Esophagus muscularis mucosa (tissue), 4 donors: ENCODE measurements at places on chromosomes 3 and 15. TPM values are rescaled to one million over a fixed set of nuclear protein-coding genes. Genes with fewer than 3 reads are reported as not detected.

- DNase-seq, result no peak
These were observed 220.1 kb upstream of the PRICKLE2 start for GRCh38 chr3:64445109-64445943.

DNA sequence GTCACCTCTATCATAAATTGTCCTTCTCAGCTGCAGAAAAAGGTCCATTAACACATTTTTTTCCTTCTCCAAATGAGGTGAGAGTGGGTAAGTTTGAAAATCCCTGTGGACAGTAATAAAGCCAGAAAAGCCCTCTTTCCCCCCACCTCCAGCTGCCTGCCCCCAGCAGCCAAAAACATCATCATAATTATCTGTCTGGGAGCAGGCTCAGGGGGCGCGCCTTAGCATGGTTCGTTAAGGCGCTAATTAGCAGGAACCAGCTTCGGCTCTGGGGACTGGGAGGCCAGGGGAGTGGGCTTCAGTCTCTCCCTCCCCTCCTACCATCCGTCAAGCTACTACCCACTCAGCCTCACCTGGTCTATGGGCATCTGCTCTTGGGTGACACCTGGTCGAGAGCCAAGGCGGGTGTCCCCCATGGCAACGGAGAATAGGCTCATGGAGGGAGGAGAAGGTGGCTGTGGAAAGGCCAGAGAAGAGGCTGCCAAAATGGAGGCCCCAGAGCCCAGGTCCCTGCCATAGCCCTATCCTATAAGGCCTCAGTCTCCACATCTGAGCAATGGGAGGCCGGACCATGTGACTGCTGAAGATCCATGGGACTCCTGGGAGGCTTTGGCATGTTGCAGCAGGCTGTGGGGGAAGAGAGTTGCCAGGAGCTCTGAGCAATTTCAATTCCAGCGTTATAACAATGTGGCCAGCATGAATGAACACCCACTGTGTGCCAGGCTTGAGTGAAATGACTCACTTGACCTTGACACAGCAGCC, 140.1 kb upstream of the LINGO1 start:
- DNase-seq, result no peak

- no peak for DNase-seq
These were observed 1195.9 kb downstream of the ROBO2 start for GRCh38 chr3:78235841-78236240.

DNA sequence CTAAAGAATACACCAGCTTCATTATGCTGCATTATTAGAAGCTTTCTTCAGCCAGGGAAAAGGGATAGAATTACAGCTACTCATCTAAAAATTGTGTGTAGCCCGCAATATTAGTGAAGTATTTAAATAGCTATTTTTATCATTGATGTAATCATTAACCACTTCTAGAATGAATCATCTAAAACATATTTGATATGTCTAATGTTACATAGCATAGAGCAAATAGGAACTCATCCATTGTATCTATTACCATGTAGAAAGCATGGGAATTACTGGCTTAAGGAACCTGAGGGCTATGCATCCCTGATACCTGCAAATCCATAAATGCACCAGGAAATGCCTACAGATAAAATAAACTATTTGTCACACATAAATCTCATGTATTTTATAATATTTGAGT, 54.5 kb upstream of the VGLL3 start:
- DNase-seq, result no peak

GRCh38 chr15:92728266-92728665, 72.7 kb upstream of the FAM174B start:
- DNase-seq, result no peak

DNA sequence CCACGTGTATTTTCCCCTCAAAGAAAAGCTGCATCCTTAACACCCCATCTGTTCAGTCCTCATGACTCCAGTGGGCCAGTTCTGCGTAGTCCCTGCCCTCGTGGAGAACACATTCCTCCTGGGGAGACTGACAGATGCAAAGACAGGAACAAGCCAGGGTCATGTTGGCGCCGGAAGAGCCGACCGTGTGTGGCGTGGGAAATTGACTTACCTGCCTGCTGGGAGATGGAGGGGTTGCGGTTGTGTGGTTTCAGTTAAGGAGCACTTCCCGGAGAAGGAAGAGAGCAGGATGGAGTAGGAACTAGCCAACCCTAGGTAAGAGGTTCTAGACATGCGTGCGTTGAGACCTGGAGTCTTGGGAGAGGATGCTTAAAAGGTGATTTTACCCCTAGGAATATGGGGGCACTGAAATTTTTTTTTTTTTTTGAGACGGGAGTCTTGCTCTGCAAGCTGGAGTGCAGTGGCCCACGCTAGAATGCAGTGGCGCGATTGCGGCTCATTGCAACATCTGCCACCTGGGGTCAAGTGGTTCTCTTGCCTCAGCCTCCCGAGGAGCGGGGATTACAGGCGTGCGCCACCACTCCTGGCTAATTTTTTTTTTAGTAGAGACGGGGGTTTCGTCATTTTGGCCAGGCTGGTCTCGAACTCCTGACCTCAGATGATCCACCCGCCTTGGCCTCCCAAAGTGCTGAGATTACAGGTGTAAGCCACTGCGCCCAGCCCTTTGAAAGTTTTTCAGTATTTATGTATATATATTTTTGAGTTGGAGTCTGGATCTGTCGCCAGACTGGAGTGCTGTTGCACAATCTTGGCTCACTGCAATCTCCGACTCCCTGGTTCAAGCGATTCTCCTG, 1.4 kb downstream of the VHL start:
- no peak for DNase-seq

- peak; percentile 81 for DNase-seq
These were observed 26.2 kb upstream of the RASGRF1 start for GRCh38 chr15:79116771-79117170.

- no peak for DNase-seq
These were observed 551.6 kb downstream of the ZIC1 start for GRCh38 chr3:147960786-147961185.

The GHSR gene
- total RNA-seq, result not detected

The GOLGA8O gene
- total RNA-seq, result not detected

The SHQ1 gene
- total RNA-seq, result 8.7 TPM
